ENCODE measurements at places on chromosomes 7 and 10.

GRCh38 chr7:40659231-40659630 lies 524.4 kb downstream of the SUGCT start:
- ATAC-seq: no peak

GRCh38 chr10:22491931-22492615 lies 146.8 kb downstream of the SPAG6 start:
- no peak for ATAC-seq

GRCh38 chr7:50092579-50093491 lies at the start of gene ZPBP:
Gene ZPBP (minus strand): TSS chr7:50093246. CDS start chr7:50093194, 52 bp downstream.
- ATAC-seq: no peak

GRCh38 chr10:60666221-60666620 lies 112.1 kb upstream of the CDK1 start:
- no peak for ATAC-seq

DNA sequence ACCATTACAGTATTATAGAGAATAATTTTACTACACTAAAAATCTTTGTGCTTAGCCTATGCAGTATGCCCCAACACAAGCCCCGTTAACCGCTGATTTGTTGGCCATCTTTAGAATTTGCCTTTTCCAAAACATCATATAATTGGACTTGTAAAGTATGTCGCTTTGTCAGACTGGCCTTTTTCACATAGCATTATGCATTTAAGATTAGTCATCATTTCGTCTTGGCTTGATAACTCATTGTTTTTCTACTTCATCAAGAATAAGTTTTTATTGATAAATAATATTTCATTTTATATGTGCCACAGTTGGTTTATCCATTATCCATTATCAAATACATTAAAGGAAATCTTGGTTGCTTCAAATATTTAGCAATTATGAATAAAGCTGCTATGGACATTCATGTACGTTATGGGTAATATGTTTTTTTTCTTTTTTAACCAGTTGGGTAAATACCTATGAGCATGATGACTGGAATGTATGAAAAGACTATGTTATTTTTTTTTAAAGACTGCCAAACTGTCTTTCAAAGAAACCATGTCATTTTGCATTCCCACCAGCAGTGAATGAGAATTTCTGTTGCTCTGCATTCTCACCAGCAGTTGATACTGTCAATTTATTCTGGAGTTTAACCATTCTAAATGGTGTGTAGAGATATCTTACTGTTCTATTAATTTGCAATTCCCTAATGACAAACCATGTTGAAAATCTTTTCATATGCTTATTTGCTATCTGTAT lies 273.1 kb upstream of the KCND2 start:
- no peak for ATAC-seq

GRCh38 chr10:74652664-74653063 lies 173.7 kb upstream of the KAT6B start:
- no peak for ATAC-seq

- no peak for ATAC-seq
Observed at GRCh38 chr10:21919117-21919516, 84.4 kb downstream of the DNAJC1 start.

- ATAC-seq: no peak
Observed at GRCh38 chr10:62082271-62082656, 180.8 kb downstream of the ARID5B start.

GRCh38 chr10:77682393-77683087 lies 44.9 kb upstream of the KCNMA1 start:
- no peak for ATAC-seq

All from gastroesophageal sphincter (tissue), 4 donors.